ENCODE measurements at places on chromosomes 2 and 18.
A peak's percentile ranks its signal among the peaks of the same experiment; 100 is the strongest.

GRCh38 chr18:61432590-61432989, 99.4 kb downstream of the CDH20 start:
- DNase-seq: no peak

DNA sequence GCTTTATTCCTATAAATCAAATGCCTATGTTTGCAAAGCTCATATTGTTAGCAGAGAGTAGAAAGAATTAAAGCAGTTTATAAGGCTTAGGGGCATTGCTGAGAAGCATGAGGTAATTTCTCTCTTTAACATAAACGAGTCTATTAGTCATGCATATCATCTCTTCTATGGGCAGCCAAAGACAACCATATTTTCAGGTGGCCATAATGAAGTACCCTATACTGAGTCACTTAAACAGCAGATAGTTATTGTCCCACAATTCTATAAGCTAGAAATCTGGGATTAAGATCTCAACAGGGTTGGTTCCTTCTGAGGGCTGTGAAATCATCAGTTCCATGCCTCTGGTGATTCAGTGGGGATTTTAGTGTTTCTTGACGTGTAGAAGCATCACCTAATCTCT, 277.5 kb downstream of the NR4A2 start:
- DNase-seq: no peak

- no peak for DNase-seq
These were observed 177.8 kb downstream of the GBX2 start for GRCh38 chr2:235990344-235990743.

DNA sequence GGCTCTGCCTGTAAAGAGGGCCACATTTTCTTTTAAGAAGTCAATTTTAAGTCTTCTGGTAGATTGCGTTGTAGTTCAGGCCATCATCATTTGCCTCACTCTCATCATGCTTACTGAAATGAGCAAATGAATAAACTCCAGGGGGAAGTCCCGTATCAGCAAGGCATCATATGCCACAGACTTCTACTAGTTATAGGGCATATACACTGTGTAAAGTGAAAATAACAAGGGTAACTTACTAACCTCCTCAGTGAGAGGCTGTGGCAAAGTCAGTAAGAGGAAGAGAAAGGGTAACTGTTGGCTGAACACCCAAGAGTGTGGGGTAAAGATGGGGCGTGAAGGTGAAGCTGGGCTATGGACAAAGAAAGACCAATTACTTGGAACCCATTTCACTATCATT, 456.2 kb downstream of the SPAG16 start:
- no peak for DNase-seq

DNA sequence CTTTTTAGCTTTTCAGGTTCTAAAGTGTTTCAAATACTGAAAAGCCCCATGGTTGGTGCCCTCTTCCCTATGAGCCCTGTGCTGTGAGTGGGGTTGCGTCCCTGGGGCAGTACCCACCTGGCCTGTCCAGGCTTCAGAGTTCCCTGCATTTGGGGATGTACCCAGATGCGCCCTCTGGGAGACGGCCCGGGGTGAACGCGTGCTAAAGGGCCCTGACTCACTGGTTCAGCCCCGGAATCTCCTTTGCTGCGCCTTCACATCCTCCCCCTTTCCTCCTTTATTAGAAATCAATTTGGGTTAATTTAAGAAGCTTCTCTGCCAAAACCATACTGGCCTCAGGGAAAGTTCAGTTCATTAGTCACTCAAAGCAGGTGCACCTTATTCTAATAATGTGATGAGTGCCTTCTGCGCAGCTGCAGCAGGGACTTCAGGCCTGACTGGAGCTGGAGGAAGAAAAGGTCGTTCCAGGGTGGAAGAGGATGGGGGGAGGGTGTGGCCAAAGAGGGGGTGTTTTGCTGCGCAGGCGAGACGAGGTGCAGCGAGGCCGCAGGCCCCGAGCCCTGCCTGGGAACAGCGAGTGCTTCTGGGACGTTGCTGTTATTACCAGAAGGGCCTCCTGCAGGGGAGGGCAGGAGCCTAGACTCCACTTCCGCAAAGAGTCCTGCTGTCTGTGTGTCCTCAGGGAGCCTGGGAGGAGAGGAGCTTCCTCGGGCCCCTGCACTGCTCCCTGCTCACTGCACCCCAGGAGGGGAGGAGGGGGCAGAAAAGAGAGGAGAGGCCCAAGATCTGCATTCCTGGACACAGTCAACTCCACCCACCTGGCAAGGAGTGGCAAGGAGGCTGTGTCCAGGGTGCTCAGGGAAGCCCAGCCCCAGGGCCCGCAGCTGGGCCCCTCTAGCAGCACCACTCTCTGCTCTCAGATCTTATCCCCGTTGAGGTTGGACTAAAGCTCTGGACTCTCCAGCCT, 223.2 kb upstream of the PXDN start:
- DNase-seq: peak; percentile 10

DNA sequence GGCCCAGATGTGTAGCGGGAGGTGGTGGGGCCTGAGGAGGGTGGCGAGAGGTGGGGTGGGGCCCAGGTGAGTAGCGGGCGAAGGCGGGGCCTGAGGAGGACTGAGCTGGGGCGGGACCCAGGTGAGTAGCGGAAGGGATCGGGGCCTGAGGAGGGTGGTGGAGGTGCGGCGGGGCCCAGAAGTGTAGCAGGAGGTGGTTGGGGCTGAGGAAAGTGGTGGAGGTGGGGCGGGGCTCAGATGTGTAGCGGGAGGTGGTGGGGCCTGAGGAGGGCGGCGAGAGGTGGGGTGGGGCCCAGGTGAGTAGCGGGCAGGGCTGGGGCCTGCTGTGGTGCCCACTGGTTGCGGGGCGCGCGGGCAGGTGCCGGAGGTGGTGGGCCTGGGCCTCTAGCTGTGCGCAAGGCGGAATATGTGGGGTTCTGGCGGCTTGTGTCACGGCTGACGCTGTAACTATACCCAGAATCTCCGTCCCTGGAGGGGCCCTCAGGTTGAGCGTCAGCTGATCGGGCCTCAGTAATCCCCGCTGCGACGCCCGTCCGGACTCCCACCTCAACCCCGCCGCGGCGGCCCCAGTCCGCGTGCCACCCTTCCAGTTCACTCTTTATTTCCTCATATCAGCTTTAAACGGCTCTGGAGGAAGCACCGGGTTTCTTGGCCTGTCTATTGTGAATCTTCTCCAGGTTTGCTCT, 866 bp upstream of the SF3B6 start:
- DNase-seq: no peak

- DNase-seq: no peak
These were observed 24.8 kb downstream of the DDX1 start for GRCh38 chr2:15616429-15616828.

All from epithelial cell of proximal tubule (primary cell).